ENCODE measurements at places on chromosomes 7 and 10.

DNA sequence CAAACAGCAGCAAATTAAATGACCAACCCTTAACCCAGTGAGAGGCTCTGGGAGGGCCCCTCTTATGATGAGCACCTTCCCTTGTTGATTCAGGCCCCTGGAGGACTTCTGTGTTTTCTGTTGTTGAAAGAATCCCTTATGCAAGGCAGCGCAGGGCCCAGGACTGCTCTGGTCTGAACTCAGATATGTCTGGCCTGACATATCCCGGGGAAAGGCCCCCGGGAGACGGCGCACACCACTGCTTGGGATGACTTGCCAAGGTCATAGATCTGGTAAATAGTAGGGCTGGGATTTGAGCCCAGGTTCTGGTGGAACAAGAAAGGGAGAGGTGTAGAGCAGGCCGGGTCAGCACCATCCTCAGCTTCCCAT is 124.0 kb downstream of the AOAH start:
- DNase-seq, result no peak

DNA sequence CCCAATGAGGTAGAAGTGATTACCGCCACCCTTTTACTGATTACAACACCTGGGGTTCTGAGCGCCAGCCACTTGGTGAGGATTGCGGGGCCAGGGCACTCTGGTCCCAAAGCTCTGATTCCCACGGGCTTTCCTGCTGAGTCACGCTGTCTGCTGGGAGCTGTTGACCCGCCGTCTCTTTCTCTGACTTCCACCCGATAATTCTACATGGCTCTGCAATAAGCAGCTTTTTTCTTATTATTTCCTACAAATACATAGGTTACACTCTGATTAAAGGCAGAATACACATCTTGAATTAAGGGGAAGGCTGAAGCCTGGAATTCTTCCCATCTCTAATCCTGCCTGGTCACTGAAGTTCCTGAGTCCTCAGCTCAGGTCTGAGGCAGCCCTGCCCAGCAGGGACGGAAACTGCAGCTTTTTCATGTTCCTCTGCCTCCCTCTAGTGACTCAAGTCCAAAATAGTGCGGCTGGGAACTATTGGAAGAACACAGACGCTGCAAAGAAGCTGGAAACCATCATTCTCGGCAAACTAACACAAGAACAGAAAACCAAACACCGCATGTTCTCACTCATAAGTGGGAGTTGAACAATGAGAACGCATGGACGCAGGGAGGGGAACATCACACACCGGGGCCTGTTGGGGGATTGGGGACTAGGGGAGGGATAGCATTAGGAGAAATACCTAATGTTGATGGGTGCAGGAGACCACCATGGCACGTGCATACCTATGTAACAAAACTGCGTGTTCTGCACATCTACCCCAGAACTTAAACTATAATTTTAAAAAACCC is 178.3 kb downstream of the PRKCQ start:
- DNase-seq, result peak; percentile 75

DNA sequence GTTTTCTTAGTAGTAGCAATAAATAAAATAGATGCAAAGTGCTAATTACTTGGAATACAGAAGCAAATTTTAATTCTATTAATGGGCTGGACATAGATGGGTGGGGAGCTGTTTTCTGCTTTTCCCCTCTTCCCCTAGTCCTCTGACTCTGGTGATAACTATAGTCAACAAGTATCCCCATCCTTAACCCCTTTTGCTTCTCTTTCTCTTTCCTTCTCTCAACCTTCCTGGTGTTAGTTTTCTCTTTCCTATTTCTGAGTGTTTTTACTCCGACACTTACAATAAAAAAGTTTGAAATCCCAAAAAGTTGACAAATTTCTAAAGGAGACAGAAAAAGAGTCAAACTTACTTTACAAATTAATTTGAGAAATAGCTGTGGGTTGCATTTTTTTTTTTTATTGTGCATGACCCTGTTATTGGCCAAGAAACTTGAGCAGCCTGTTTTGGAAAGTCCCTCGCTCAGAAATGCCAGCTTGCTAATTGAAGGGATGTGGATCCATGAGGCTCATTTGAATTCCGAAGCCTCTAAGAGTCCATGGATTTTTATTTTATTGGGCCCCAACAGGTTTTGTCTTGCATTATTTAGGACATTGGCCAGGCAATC is 2.4 kb downstream of the FAS start:
- no peak for DNase-seq

GRCh38 chr10:118026936-118027335 is 19.8 kb downstream of the RAB11FIP2 start:
- no peak for DNase-seq

GRCh38 chr10:95290461-95291364 is at the start of gene PDLIM1:
PDLIM1 (minus strand) TSS chr10:95291003; CDS start chr10:95290915, 88 bp downstream.
- DNase-seq, result peak; percentile 48

DNA sequence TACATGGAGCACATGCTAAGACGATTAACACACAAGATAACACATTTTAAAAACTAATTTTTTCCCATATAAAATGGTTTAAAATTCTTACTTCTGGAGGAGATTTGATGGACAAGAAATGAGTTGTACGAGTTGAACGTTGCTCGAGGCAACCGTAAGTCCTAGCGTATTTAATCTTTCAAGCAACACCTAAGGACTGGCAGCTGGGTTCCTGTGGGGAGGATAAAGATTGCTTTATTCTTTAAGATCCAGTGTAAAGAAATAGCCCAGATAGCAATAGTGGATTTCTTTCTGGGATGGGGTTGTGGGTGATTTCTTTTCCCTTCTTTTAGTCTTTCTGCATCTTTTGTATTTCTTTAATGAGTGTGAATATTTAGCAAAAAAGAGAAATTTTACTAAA is 9.8 kb downstream of the TBXAS1 start:
- DNase-seq, result no peak

DNA sequence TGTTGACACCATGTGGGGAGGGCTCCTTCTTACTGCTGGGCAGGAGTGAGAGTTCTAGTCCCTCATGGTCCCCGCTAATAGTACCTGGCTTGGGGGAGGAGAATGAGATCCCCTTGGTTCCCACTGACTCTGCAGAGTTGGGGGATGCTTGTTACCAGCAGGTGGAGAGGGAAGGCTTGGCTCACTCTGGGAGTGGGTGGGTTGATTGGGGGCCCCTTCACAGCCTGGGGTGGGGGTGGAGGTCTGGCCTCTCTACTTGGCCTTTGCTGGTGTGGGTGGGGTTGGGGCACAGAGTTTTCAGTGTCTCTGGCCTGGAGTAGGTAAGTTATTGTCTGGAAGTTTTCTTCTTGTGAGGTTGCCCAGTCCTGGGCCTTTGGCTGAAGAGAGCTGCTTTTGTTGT is 31.9 kb downstream of the ADCY1 start:
- DNase-seq, result no peak

DNA sequence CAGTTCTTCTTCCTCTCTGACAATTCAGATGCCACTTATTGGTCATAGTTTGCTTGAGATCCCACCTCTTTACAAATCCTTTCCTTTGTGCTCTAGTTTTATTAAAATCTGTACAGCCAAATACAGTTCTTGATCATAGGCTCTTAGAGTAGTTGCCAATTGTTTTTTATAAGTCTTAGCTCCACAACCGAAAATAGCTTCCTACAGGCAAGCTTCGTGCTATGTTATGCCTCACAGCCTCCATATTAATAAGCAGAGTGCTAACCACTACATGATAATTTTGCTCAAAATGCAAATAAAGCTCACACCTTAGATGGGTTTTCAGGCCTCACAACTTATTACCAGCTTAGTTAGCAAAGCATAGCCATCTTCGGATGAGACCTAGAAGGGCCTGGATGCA is 688.9 kb downstream of the MAGI2 start:
- DNase-seq, result no peak

GRCh38 chr7:116783666-116784318 is 78.6 kb upstream of the CAPZA2 start:
- DNase-seq, result no peak

- DNase-seq, result no peak
Measured at GRCh38 chr10:104255311-104255981, 754 bp downstream of the GSTO1 start.

All from activated CD4-positive, alpha-beta T cell treated with anti-CD3 and anti-CD28 coated beads, Interleukin-2, amount 10 ng/mL, durations not matched to agents 7 days and 5 days (primary cell).